ENCODE measurements at places on chromosomes 5 and 9. TPM values are rescaled to one million over a fixed set of nuclear protein-coding genes. Genes with fewer than 3 reads are reported as not detected.

GRCh38 chr5:110590187-110590586, 136.3 kb downstream of the TMEM232 start:
- no peak for DNase-seq

GRCh38 chr5:108681079-108681921, 66.4 kb upstream of the FER start:
- DNase-seq: peak; percentile 48

- DNase-seq: no peak
Observed at GRCh38 chr9:92590377-92590776, 54.6 kb upstream of the ECM2 start.

GRCh38 chr5:43233946-43234345, 41.9 kb downstream of the NIM1K start:
- no peak for DNase-seq

The ANP32B gene
- total RNA-seq: 414 TPM

DNA sequence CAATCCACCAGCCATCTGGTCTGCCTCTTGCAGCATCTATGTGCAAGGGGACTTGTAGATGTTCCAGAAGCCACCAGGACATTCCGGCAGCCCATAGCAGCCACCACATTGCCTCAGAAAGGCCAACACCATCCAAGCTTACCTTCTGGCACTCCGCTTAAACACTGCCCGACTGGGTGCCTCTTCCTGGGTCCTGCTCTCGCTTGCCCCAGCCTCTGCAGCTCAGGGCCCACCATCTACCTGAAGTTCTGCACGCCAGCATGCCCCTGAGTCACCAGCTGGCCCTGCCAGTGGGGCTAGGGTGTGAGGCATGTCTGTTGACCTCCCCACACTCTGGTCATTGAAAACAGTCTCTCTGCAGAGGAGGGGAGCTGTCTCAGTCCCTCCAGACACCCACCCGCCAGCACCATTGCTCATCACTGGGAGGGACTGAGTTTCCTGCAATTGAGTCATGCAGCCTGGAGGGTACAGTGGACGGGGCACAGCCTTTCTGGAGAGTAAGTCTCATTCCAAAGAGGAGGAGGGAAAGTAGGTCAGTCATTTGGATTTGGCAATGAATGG, 16.9 kb upstream of the COL5A1 start:
- DNase-seq: no peak
